ENCODE measurements at places on chromosomes 4 and X.
A peak's percentile ranks its signal among the peaks of the same experiment; 100 is the strongest.

DNA sequence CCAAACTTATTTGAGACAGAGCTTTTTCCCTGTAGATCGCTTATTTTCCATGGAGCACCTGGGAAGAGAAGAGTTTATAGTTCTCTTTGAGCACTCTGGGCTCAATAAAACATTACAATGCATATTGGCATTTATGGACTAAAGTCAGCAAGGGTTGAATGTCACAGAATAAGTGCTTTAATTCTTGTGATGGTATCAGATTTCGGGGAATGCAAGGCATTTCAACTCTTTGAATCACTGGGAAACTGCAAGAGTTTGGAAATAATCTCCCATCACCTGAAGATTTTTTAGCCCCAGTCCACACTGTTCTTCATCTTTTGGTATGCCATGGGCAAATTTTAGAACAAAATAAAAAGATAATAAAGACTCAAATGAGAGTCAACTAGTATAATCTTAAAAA lies 111.5 kb upstream of the WDFY3 start:
- DNase-seq = no peak

DNA sequence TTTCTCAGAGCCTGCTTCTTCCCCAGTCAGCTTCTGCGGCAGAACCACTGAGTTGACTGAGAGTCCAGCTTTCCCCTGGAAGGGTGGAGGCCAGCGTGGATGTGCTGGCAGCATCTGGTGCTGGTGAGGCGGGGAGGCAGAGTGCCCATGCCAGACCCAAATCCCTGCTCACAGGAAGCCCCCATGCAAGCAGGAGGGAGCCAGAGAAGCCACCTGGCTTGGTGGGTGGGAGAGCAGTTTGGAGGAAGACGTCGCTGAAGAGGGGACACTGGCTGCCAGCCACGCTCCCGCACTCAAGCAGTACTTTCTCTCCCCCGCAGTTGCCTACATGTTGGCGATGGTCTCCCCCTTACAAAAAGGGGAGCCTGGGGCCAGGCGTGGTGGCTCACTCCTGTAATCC lies 6.0 kb downstream of the PDZD4 start:
- no peak for DNase-seq

GRCh38 chrX:18227458-18227857 lies 6.8 kb upstream of the BEND2 start:
- no peak for DNase-seq

DNA sequence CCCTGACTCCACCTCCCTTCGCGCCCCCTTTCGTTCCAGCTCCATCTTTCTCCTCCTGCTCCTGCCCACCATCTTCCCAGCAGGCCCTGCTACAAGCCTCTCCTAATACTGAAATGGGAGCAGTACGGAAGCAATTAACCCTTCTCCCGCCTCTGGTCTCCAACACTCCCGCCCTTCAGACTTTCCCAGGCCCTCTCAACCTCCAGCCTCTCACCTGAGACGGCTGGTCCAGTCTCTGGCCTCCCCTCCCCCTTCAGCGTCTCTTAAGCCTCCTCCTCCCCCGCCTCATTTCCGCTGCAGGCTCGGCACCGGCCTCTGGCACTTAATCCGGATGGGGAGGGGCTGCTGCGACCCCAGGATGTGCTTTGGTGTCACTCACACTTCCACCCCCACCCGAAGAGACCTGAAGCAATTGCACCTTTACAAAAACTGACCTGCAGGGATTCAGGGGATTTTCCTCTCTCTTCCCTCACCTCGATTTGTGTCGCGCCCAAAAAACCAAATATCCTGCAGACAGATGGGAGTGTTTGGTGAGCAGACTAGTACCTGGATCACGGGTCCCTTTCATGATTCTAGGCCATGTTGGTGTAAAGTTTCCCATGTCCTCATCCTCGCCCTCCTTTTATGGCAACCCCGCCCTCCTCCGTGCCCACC lies 657 bp downstream of the TCEAL8 start:
- DNase-seq = peak; percentile 28
